Panc1 (cell line): ENCODE measurements at places on chromosomes 7 and 10.

DNA sequence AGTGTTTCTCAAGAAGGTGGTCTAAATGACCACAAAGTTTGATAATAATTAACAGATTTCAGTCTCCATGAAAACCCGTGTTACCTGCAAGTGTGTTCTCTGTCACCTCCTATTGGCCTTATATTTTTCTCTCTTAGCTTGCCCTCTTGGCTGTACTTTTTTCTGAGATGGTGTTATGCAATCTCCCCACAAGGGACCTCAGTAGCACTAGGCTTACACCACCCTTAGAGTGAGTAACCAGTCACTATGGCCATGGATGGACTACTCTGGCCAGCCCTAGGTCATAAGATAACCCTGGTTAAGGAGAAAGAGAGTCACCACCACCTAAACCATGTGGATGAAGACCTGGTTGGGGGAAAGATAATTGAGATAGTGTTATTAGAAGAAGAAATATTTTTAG lies 76.8 kb downstream of the NPSR1 start:
- DNase-seq, result no peak

DNA sequence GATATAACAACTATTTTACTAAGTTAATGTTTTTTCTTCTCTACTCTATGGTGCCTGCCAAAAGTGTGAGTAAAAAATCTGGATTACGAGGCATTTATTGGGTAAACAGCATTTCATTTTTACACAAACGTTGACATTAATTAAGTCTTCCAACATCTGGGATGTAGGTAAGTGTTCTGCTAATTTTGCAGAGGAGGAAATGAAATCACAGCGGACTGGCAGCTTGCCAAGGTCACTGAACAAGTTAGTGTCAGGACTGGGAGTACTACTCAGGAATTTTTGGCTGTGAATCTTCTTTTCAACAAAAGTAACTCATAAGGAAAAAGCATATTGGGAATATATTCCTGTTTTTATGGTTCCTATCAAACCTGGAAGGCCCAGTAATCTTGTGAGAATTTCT lies 612.1 kb upstream of the FZD8 start:
- no peak for DNase-seq

GRCh38 chr7:107014387-107015023 lies 30.0 kb upstream of the PRKAR2B start:
- no peak for DNase-seq

- DNase-seq, result no peak
These were observed 20.4 kb downstream of the TRDMT1 start for GRCh38 chr10:17181110-17181509.

DNA sequence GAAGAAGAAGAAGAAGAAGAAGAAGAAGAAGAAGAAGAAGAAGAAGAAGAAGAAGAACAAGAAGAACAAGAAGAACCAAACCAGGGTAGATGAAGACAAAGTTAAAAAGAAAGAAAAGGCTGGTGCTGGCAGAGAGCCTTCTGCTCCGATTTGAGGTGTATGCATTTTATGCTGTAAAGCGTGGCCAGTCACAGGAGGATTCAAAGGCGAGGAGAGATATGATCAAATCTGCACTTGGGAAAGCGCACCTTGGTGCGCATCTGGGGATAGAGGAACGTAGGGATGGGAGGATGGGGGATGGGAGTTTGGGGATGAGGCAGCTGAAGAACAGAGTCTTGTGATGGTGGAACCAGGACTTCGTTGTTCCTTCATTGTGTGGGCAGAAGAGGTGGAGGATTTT lies at the start of gene NME8:
NME8 (plus strand) TSS at position 301 of the 400 bp plus-strand sequence. CDS start 1,670 bp downstream, outside the sequence.
- no peak for DNase-seq

DNA sequence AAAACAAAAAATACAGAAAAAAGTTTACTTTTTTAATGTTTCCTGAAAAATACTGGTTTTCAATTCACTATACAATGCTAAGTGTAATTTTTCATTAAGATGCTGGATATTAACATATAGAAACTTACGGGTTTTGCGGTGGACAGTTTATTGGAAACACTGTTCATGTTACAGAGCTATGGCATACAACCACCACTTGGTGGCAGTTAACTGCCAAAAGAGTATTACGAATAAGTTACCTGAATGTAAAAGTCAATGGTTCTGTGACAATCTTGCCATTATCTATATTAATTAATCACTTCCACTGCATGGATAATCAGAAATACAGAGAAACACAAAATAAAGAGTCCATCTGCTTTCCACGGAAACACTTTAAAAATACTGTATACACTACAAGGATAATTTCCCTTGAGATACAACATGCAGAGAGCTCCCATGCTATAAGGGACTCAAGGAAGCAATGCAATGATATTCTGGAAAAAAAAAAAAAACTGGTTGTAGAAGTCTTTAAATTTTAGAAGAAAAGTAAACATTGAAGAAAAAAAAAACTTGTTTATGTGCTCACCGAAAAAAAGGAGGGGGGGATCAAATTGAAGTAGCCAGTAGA lies 97.0 kb downstream of the TPK1 start:
- peak; percentile 25 for DNase-seq

- no peak for DNase-seq
These were observed 258.4 kb downstream of the PLXNA4 start for GRCh38 chr7:132317701-132318351.

GRCh38 chr7:94395141-94396036 lies 694 bp downstream of the COL1A2 start:
- DNase-seq, result peak; percentile 62

- DNase-seq, result no peak
These were observed 777 bp downstream of the BICC1 start for GRCh38 chr10:58513188-58514110.

DNA sequence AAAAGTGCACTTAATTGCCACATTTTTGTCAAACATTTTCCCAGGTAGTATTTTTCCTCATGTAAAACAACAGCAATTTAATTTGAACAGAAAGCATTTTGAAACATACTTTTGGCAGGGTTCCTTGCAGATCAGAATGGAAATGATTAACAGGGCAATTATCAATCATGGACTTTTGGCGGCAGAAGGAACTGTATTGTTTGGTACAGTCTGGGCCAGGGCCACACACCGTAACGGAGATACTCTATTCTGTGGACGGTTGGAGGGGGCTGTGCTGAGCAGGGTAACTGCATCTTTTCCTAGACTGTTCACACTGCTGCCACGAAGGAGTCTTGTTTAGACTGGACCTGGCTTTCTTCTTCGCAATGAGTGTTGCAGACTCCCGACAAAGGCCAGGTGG lies 62.3 kb downstream of the EGFR start:
- no peak for DNase-seq

GRCh38 chr7:131188367-131189339 lies 139.0 kb upstream of the MKLN1 start:
- DNase-seq, result peak; percentile 93

- no peak for DNase-seq
These were observed 142.7 kb downstream of the CCDC71L start for GRCh38 chr7:106518239-106518638.

- peak; percentile 8 for DNase-seq
These were observed 80.4 kb downstream of the PPP1R3C start for GRCh38 chr10:91552274-91553095.

GRCh38 chr10:89078724-89079672 lies 88.4 kb downstream of the FAS start:
- DNase-seq, result no peak
